ENCODE measurements at places on chromosomes 2 and 18.
A peak's percentile ranks its signal among the peaks of the same experiment; 100 is the strongest.

GRCh38 chr2:215811003-215811402 lies 202.3 kb downstream of the MREG start:
- DNase-seq, result no peak

DNA sequence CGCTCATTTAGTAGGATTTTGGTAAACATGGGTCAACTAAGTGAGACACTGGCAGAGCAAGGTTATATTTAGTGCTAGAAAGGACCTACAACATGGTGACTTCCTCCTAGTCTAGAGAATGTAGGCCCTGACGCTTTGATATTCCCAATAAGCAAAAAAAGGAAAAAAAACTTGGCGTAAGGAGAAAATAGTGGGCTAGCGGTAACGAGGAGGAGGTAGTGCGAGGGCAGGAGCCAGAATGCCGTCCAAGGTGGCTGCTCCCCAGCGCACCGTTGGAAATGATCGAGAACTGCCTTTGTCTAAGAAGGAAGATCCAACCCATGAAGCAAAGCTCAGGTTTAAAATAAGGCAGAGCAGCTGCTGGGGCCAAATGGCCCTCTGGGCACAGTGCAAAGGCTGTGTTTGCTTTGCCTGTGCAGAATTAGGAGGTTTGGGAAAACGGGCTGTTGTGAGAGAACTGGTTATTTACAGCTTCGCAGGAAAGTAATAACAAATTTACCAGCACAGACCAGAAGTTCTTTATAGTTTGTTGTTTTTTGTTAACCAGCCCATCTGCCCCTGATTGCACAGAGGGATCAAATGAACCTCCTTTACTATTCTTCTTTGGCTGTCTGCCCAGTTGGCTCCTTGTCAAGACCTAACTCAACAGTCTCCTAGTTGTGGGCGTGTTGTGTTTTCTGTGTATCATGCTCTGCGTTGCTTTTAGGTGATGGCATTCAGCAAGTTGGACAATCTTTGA lies 86.6 kb downstream of the ITGB1BP1 start:
- DNase-seq, result no peak

DNA sequence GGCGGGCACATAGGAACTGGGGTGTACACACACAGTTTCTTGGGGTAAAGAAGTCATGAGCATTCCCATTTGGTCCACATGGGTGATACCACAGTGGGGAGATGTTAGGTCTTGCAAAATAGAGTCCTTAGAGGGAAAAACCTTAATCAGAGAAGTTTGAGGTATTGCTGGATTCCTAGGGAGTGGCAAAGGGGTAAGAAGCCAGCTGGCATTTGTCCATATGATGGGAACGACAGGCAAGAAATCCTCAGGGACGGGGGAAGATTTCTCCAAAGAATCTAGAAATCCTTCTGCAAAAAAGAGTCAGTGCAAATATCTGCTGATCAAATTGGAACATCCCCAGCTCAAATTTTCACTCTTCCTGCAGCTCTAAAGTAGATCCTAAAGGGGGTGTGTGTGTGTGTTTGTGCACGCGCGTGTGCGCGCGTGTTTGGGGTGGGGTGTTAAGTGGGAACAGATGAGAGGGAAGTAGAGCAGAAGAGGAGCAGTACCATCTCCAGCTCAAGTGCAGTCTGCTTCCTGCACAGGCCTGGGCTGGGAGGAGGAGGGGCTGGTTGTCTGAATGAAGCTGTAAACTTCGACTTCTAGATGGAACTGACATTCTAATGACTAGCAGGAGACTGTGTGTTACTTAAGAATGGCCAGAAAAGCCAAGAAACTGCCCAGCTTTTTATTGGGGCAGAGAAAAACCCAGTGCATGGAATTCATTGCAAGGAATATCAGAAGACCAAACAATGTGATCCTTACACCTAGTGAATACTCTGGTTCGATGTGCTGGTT lies 168.0 kb downstream of the SPP2 start:
- DNase-seq, result no peak

DNA sequence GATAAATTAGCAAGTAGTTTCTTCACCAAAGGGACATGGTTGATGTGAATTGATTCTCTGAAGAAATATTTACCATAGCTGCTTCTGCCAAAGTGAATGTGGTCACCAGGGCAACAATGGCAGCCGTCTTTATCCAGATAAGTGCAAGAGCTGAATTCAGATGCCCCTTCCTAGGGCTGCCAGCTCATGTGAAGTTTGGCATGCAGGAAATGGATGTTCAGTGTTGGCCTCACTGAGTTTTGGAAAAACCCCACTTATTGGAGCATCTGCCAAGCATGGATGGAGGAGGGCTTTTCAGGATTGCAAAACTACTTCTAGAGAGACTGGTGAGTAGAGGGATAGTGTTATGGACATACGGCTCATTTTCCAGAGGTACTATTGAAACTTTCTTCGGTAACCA lies 80.8 kb downstream of the FMNL2 start:
- DNase-seq, result no peak

GRCh38 chr2:236954641-236955040 lies 131.0 kb upstream of the COPS8 start:
- DNase-seq, result no peak

- no peak for DNase-seq
These were observed 44.2 kb downstream of the LCLAT1 start for GRCh38 chr2:30491225-30491624.

GRCh38 chr2:58992062-58992706 lies 751.1 kb upstream of the FANCL start:
- no peak for DNase-seq

DNA sequence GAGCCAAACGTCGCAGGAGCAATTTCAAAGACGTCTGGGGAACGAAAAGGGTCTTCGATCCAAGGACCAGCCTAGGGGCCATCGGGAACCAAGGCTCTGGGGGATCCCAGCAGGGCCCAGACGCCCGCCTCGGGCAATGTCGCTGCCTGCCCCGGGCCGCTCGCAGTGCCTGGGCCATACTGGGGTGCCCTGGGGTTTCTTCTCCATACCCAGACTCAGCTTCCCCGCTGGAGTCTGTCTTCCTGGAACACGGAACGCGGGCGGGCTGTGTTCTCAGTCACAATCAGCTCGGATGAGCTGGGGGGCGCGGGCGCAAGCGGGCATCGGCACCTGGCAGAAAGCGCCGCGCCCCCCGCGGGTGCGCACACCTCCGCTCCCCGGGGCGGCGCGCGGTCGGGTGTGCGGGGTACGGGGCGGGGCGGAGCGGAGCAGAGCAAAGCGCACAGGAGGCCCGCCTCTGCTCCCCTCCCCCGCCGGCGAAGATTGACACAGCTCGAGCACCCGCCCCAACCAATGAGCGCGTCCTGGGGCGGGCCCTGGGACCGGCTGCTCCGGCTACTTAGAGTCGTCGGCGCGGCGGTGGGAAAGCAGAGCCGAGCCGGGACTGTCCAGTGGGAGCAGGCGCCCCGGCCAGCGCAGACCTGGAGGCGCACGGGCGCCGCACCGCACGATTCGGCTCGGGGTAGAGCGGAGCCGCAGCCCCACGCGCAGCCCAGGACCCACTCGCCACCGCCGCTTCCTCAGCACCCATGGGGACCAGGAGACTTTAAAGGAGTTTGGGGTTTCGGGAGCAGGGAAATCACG lies at the start of gene LRATD1:
Gene LRATD1 (plus strand): TSS at position 585 of the 804 bp plus-strand sequence. CDS start 1,263 bp downstream, outside the sequence.
- peak; percentile 89 for DNase-seq

- DNase-seq, result no peak
These were observed 13.7 kb upstream of the PRELID3A start for GRCh38 chr18:12393998-12394397.

- DNase-seq, result no peak
These were observed 72.9 kb downstream of the PTRHD1 start for GRCh38 chr2:24720310-24720709.

DNA sequence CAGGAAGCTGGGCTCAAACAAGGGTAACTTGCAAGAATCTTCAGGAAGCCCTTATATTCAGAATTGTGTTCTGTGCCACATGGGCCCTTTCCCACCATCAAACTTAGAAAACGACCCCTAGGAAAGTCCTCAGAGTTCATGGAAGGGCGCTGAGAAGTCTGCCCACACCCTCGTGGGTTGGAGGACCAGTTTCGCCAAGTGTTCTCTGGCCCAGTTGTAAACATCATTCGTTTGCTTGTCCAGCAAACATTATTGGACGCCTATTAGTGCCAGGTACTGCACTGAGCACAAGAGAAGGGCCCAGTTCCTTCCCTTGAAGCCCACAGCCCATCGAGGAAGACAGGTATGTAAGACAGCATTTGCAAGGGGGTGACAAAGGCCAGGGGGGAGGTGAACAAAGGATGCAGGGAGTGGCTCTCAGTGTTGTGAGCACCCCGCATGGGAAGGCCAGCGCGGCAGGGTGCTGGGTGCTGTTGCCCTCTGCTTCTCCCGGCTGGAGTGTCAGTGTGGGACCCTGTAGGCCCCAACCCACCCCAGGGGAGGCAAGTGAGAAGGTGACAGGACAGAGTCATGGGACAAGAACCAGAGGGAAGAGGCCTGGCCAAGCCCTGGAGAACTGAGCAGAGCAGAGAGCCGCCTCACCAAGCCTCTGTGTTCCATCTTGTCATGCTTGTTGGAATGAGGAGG lies 60.2 kb upstream of the ALPP start:
- DNase-seq, result no peak

Data from posterior cingulate gyrus (tissue), 11 donors.